A549 treated with AZD2906 at 1 μM for 4 hours (cell line): ENCODE measurements at places on chromosomes 7 and 10. TPM values are rescaled to one million over a fixed set of nuclear protein-coding genes. Genes with fewer than 3 reads are reported as not detected.

Gene ZNF479
- not detected in 5 replicates for total RNA-seq

Gene GATA3
- total RNA-seq = 4.0 to 4.7 TPM (median 4.5 TPM) in 5 replicates

Gene AKR1B1
- total RNA-seq = 2,348 to 2,695 TPM (median 2,586 TPM) in 5 replicates

Gene PLXNA4
- 0.18 to 0.85 TPM (median 0.56 TPM) in 5 replicates for total RNA-seq

Gene ATXN7L1
- total RNA-seq = 5.5 to 6.4 TPM (median 5.8 TPM) in 5 replicates

Gene HTR5A
- total RNA-seq = not detected in 5 replicates
